Dorsolateral prefrontal cortex (tissue), 122 donors: ENCODE measurements at places on chromosomes 13 and 19.

GRCh38 chr19:40274585-40275544 is 10.3 kb downstream of the AKT2 start:
- DNase-seq: no peak

DNA sequence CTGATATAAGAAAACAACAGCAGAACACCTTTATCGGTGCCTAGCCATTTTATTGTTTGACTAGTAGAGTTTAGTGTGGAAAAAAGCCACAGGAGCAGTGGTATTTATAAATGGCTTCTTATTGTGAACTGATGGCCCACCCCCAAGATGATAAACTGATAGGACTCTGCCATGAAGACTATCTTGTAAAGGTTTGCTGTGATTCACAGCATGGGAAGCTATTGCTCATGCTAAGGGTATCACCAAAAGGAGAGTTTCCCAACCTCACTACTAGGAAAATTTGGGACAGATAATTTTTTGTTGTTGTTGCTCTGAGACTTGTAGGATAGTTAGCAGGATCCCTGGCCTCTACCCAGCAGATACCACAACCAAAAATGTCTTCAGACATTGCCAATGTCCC is 12.0 kb upstream of the SLC7A1 start:
- no peak for DNase-seq

GRCh38 chr13:106619688-106620555 is 52.0 kb upstream of the ARGLU1 start:
- DNase-seq: no peak

GRCh38 chr13:98339684-98340425 is 162.8 kb upstream of the RNF113B start:
- DNase-seq: no peak

DNA sequence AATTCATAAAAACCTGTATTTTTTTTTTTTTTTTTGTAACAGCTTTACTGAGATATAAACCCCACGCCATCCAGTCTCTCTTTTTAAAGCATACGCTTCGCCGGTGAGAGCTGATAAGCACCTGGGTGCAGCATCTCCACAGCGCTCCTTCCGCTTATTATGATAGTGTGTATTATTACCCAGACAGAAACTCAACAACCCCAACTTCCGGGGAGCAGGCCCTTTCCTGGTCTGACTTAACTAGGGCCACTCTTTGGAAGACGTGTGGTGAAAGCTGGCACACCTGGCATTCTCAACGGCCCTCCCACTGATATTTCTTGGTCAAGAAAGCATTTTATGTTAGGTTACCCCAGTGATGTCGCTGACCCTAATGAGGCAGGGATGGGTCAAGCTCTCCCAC is 51.4 kb upstream of the SLC15A1 start:
- DNase-seq: no peak

DNA sequence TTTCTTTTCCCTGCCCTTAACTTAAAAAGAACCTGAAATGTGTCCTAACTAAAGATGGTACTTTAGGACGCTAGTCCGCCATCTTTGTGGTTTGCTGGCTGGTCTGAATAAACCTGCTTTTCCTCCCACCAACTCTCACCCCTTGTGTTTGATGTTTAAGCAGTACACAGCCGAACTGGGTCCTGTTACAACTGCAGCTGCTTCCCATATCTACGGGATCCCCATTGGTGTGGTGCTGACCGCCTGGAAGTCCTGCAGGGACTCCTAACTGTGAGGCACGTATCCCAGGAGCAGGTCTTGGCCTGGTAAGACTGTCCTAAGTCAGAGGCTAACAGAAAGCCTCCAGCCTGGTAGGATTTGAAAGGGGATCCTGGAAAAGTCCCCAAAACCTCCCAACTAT is 40.9 kb upstream of the VSTM2B start:
- no peak for DNase-seq
